ENCODE measurements at places on chromosomes 16 and 17.

- peaks cover 47% of the 10 kb centered on the region for H3K4me1 ChIP-seq
- peak overlapping the region; percentile 76 for H3K4me3 ChIP-seq
- no peak for DNase-seq
Observed at GRCh38 chr17:57357830-57358430, 101.6 kb downstream of the MSI2 start.

DNA sequence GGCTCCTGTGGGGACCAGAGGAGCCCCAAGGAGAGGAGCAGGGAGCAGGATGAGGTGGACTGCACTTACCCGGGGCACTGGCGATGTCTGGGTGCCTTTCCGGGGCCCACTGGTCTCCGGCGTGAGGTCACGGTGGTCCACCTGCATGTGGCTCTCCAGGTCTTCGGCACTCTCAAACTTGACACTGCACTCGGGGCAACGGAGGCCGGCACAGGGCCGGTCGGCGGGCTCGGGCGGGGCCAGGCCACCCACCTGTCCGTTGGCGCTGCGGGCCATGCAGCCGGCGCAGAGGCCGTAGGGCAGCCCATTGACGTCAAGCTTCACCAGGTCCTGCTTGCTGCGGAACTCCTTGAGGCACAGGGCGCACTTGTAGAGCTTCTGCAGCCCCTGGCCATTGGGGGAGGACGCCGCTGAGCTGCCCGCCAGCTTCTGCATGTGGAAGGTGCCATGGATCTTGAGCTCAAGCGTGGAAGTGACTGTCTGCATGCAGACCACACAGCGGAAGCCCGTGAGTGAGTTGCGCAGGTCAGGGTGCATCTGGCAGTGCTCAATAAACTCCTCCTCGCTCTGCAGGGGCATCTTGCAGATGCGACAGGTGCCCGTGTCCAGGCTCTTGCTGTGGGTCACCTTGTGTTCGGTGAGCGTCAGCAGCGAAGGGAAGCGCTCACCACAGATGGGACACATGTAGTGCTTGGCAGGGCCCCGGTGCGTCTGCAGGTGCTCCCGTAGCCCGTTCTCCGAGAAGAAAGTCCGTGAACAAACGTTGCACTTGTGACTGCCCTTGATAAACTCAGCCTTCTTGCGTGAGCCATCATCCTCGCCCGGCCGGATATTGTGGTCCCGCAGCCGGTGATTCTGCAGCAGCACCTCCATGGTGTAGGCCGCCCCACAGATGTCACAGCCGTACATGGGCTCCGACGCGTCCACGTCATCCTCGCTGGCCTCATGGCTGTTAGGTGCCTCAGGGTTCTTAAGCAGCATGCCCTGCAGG is 220.0 kb downstream of the ZNF423 start:
- no peaks in the 10 kb centered on the region for H3K27me3 ChIP-seq
- H3K4me3 ChIP-seq: no peak overlapping the region
- H3K36me3 ChIP-seq: no peaks in the 10 kb centered on the region
- no peak overlapping the region for H3K27ac ChIP-seq
- H3K4me1 ChIP-seq: no peaks in the 10 kb centered on the region
- no peak for DNase-seq

GRCh38 chr17:59167571-59168001 is 12.0 kb downstream of the PRR11 start:
- peaks cover 5% of the 10 kb centered on the region for H3K4me1 ChIP-seq
- no peaks in the 10 kb centered on the region for H3K36me3 ChIP-seq
- DNase-seq: no peak
- no peaks in the 10 kb centered on the region for H3K27me3 ChIP-seq

GRCh38 chr16:67940446-67941089 is 3.4 kb downstream of the LCAT start:
- H3K4me1 ChIP-seq: peaks cover 20% of the 10 kb centered on the region
- H3K36me3 ChIP-seq: no peaks in the 10 kb centered on the region
- peak overlapping the region; percentile 81 for H3K27ac ChIP-seq
- no peaks in the 10 kb centered on the region for H3K27me3 ChIP-seq
- no peak overlapping the region for H3K4me3 ChIP-seq
- DNase-seq: no peak

DNA sequence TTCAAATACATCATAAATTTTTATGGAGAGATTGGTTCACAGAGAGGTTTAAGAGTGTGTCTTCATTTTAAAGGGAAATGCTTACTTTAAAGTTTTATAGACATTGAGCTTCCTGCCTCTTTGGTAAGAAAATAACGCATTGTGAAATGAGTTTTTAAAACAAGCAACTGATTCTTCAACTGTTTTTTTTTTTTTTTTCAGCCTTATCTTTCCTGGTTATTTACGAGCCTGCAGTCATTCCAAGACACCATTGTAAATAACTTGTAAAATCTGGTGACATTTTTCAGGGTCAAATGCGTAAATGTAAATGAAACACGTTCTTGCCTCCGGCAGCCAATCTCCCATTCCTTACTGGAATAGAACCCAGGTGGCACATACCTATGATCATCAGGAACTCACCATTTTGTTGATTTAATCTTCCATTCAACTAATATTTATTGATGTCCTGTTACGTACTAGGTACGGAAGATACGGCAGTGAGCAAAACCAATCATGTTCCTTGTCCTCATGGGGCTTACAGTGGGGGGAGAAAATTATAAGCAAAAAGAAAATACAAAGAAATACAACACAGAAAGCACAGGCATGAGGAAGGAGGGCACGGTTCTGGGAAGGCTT is 33.2 kb upstream of the CDYL2 start:
- no peak for DNase-seq
- H3K4me3 ChIP-seq: no peak overlapping the region
- peaks cover 25% of the 10 kb centered on the region for H3K36me3 ChIP-seq
- peaks cover 64% of the 10 kb centered on the region for H3K27me3 ChIP-seq
- H3K4me1 ChIP-seq: no peaks in the 10 kb centered on the region

DNA sequence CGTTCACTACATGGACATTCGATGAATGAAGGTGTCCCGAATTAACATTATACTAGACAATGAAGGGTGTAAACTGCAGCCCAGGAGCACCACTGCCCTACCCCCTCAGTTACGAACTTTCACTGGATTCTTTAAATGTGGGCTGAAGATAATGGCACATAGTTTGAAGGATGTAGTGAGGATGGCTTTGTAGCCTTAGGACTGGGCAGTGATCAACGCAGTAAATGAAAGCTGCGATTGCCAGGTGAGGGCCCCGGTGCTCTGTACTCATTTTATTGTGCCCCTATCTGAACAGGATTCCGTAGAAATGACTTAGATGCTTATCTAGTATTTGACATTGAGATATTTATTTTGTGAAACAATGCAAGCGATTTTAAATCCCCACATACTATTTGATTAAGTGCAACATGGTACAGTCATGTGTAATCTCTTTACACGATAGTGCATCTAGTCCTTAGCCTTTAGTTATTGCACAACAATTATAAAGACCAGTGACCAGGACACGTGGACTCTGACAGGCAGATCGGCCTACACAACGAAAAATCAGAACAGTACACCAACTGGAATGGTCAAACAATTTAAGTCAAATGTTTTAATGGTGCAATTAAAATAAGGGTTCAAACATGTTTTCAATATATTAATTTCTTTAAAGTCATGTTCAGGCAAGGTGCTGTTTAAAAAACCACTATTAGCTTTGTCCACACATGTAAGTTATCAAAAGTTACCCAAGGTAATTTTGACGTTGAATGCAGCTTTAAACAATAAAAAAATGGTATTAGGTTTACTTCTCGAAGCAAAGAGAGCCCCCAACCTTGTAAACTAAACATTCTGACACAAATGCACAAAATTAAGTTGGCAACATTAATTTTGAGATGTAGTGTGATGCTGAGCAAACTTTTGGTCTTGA is 17.4 kb upstream of the ERN1 start:
- no peak overlapping the region for H3K27ac ChIP-seq
- no peak for DNase-seq
- H3K36me3 ChIP-seq: no peaks in the 10 kb centered on the region
- H3K4me3 ChIP-seq: no peak overlapping the region
- H3K4me1 ChIP-seq: peaks cover 23% of the 10 kb centered on the region

GRCh38 chr16:1096169-1097082 is at the start of gene C1QTNF8:
C1QTNF8 (minus strand) TSS chr16:1096244; CDS start chr16:1094922, 1,322 bp downstream.
- H3K27me3 ChIP-seq: peaks cover 7% of the 10 kb centered on the region
- H3K4me1 ChIP-seq: no peaks in the 10 kb centered on the region
- no peak within 1 kb of the TSS for H3K27ac ChIP-seq

DNA sequence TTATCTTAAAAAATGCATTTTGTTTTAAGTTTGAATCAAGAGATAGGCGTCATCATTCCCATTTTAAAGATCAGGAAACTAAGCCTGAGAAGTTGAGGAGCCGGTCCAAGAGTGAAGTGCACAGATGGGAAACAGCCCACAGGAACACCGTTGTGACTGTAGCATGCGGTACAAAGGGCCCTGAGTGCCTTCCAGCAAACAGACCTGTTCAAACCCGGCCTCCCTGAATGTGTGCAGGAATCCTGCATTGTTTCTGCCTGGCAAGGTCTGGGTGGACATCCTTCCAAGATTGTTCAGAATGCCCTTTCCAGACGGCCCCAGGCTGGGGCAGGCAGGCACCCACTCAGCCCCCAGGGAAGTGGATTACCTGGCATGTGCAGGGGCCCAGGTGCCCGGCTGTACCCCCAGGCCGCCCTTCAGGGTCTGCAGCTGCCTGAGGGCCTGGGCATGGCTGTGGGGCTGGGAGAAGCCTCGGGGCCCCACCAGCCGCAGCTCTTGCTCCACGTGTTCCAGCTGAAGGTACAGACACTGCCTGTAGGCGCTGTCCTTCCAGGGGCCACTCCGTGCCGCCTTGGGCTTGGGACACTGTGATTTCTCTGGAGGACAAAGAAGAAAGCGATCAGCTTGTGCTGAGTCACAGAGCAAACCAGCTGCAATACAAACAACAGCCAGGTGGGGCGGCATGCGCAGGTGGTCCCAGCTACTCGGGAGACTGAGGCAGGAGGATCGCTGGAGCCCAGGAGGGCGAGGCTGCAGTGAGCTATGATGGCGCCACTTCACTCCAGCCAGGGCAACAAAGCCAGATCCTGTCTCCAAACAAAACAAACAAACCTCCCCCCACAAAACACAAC is 45.0 kb upstream of the GCSH start:
- no peak overlapping the region for H3K27ac ChIP-seq
- no peaks in the 10 kb centered on the region for H3K36me3 ChIP-seq
- no peak for DNase-seq
- H3K27me3 ChIP-seq: peaks cover 11% of the 10 kb centered on the region
- H3K4me3 ChIP-seq: no peak overlapping the region
- no peaks in the 10 kb centered on the region for H3K4me1 ChIP-seq

DNA sequence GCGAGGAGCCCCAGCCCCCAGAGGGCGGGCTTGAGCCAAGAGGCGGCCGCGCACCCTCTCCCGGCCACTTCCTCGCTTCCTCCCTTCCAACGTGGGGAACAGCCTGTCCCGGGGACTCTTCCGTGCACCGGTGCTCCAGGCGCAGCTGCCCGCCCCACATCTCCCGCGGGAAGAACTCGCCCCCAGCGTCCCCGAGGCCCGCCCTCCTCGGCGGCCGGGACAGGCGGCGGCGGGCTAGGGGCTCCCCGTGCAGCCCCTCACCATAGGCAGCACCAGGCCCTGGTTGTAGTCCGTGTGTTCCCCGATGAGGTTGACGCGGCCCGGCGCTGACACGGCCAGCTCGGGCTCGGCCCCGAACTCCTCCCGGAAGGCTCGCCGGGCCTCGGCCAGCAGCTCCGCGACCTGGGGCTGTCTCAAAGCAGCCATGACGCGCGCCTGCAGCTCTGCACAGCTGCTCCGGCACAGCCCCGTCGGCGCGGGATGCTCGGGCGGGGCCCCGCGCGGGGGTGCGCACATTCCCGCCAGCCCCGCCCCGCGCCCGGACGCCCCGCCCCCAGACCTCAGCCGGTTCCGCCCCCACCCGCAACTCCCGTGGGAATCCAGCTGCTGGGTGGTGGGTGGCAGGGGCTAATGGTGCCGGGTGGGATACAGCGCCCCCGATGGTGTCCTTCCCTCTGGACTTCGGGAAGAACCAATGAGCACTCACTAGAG is at the start of gene GALK1:
Gene GALK1, minus strand, starts transcription at position 482 of the 711 bp plus-strand sequence. Its CDS starts 56 bp downstream, at position 426.
- H3K27ac ChIP-seq: peak within 1 kb of the TSS; percentile 85
- peak within 1 kb of the TSS; percentile 77 for H3K4me3 ChIP-seq
- peaks cover 9% of the 10 kb centered on the region for H3K4me1 ChIP-seq
- no peaks in the 10 kb centered on the region for H3K36me3 ChIP-seq
- DNase-seq: peak; percentile 71
- no peaks in the 10 kb centered on the region for H3K27me3 ChIP-seq

GRCh38 chr17:49676276-49676868 is 1.5 kb downstream of the SPOP start:
- H3K4me3 ChIP-seq: peak overlapping the region; percentile 87
- peak overlapping the region; percentile 99 for H3K27ac ChIP-seq
- peaks cover 55% of the 10 kb centered on the region for H3K4me1 ChIP-seq
- H3K27me3 ChIP-seq: no peaks in the 10 kb centered on the region

- H3K27ac ChIP-seq: peak overlapping the region; percentile 72
- no peak overlapping the region for H3K4me3 ChIP-seq
- H3K4me1 ChIP-seq: peaks cover 25% of the 10 kb centered on the region
- peaks cover 28% of the 10 kb centered on the region for H3K27me3 ChIP-seq
- no peak for DNase-seq
Observed at GRCh38 chr17:79793924-79794304, 3.0 kb downstream of the CBX8 start.

DNA sequence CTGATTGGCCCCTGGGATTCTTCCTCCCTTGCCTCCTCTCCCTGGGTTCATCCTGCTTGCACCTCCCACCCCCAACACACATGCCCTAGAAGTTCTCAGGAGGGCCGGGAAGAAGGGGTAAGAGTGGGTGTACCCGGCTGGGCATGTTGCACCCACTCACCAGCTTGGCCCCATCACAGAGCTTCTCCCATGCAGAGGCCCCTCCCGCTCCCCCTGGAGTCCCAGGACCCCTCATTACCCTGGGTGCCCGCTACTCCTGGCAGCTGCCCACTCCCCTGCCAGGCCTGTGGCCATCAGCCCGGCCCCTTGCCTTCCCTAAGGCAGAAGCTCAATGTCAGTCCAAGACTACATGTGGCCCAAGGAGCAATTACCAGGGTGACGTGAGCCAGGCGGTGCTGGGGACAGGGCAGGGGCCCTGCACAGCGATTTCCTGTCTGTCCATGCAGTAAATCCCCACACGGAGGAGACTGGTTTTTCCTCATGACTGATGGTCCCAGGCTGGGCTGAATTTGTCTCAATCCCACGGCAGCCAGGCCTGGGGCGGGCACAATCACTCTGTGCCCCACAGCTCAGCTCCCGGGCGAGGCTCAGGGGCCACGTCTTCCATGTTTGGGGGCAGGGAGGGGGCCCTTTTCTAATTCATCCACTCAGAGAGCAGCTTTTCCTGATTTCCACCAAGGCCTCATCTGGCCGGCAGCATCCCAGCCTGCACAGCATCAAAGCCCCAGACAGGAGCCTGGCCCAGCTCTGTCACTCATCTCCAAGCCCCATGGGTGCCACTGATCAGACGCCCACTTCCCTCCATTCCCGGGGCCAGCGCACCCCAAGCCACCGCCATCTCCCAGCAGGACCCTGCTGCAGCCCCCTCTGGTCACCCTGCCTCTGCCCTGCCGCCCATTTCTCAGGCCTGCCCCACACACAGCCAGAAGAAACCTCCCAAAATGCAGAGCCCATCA is 234.7 kb downstream of the KATNIP start:
- H3K36me3 ChIP-seq: no peaks in the 10 kb centered on the region
- no peak for DNase-seq
- no peak overlapping the region for H3K4me3 ChIP-seq
- H3K27ac ChIP-seq: no peak overlapping the region
